ENCODE measurements at places on chromosomes 12 and 14.

- DNase-seq: no peak
Observed at GRCh38 chr14:86027144-86027543, 497.2 kb downstream of the FLRT2 start.

DNA sequence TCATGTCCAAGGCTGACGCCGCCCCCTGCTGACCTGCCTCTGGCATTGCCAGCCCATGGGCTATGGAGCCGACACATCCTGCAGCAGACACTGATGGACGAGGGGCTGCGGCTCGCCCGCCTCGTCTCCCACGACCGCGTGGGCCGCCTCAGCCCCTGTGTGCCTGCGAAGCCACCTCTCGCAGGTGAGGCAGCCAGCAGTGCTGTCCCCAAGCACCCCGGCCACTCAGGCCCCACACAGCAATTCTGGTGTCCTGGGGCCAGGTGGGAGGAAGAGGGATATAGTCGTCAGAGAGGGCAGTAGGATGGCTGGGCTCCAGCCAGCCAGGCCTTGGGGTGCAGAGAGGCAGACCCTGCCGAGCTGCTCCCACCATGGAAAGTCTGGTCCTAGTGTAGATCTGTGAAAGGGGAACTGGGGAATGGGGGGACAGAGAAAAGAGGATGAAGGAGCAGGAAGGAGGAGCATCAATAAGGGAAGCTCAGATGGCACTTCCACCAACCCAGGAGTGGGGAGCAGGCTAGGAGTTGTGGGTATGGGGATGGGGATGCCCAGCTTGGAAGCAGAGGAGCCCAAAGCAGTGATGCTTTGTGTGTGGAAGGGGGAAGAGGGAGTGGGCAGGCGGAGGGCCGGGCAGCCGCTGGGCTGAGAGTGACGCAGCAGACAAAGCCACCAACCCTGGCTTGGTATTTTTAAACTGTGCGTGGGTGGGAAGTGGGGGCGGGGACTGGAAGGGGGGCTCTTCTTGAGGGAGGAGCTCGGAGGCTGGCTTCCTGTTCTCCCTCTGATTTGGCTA lies 4.7 kb downstream of the NAB2 start:
- peak; percentile 49 for DNase-seq

DNA sequence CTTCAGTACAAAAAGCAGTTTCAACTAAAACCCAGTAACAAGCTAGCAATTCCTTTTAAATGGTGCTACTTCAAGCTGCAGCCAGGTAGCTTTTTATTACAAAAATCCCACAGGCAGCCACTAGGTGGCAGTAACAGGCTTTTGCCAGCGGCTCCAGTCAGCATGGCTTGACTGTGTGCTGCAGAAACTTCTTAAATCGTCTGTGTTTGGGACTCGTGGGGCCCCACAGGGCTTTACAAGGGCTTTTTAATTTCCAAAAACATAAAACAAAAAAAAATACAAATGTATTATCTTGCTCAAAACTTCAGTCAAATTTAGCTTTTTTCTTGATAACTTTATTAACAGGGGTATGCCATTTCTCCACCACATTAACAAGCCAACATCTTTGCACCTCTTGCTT lies 3.6 kb upstream of the CLEC4E start:
- peak; percentile 64 for DNase-seq

DNA sequence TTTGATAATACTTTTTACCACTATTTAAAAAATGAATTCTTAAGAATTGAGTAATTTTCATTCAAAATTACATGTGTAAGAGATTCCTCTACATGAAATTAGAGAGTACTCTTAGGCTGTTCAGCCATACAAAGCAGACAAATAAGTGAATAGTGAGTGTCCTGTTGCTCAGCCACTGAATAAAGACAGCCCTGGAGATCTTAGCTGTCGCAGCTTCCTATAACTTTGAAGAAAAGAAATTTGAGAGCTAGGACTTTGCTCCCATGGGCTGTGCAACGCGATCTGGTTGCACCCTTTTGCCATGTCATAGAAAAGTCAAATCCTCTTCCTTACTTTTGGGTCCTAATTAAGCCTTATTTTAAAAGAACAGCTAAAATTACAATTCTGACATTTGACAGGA lies 40.9 kb upstream of the LRIG3 start:
- no peak for DNase-seq

GRCh38 chr14:100658181-100658886 lies 68.4 kb upstream of the DLK1 start:
- DNase-seq: no peak

DNA sequence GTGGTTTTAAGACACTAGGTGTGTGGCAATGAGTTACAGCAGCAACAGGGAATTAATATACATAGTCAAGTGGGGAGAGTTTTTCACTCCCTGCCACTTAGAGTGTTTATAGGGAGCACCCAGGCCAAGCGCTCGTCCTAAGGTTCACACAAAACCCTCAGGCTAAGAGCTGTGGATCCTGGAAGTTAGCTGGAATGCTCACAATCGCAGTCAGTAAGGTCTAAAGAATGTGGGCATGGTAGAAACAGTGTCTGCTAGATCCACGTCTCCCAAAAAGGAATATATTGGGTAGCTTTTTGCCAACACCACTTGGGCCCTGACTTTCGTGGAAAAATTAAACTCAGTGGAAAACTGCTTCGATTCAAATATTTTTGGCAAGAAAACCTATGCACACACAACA lies 36.6 kb downstream of the STAB2 start:
- DNase-seq: no peak

DNA sequence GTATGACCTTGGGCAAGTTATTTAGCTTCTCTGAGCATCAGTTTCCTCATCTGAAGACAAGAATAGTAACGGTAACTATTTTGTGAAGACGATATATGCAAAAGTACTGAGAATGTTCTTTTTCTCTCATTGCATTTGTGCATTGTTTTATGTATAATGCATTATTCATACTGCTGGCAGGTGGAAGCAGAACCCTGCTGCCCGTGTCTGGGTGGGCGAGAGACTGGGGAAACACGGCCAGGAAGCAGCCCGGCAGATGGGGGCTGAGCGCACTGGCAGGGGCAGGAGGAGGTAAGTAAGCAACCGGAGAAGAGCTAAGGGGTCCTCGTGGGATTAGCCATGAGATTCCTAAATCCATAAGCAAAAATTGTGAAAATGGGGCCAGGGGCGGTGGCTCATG lies 115.8 kb upstream of the MED13L start:
- DNase-seq: no peak

- DNase-seq: peak; percentile 85
Observed at GRCh38 chr12:1939801-1940607, 21.6 kb upstream of the CACNA2D4 start.

- no peak for DNase-seq
Observed at GRCh38 chr12:101051151-101051550, 158.9 kb downstream of the SLC5A8 start.

- DNase-seq: no peak
Observed at GRCh38 chr14:30974628-30975027, 50.8 kb upstream of the AP4S1 start.

DNA sequence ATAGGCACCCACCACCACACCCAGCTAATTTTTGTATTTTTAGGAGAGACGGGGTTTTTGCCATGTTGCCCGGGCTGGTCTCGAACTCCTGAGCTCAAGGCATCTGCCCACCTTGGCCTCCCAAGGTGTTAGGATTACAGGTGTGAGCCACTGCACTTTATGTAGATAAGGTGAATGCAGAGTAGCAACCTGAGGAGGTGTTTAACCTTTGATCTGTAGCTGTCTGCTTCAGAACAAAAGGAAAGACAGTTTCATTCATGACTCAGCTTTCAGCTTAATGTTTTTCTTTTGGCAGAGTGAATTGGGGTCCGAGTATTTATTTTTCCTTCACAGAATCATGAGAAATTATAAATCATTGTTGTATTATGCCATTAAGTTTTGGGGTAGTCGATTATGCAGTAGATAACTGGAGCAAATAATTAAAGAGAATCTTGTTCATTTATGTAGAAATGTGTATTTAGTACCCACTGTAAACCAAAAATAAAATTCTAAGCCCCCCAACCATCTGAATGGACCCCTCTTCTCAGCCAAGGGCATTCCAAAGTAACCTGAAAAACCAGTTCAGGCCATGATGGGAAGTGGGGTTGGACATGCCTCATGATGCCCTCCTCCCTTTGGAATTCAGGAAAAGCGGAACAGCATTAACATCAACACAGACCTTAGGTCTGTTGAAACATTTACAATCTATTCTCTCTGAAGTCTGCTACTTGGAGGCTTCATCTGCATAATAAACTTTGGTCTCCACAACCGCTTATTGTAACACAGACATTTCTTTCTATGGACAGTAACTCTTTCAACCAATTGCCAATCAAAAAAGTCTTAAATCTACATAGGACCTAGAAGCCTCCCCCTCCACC lies 10.7 kb upstream of the STX2 start:
- no peak for DNase-seq

DNA sequence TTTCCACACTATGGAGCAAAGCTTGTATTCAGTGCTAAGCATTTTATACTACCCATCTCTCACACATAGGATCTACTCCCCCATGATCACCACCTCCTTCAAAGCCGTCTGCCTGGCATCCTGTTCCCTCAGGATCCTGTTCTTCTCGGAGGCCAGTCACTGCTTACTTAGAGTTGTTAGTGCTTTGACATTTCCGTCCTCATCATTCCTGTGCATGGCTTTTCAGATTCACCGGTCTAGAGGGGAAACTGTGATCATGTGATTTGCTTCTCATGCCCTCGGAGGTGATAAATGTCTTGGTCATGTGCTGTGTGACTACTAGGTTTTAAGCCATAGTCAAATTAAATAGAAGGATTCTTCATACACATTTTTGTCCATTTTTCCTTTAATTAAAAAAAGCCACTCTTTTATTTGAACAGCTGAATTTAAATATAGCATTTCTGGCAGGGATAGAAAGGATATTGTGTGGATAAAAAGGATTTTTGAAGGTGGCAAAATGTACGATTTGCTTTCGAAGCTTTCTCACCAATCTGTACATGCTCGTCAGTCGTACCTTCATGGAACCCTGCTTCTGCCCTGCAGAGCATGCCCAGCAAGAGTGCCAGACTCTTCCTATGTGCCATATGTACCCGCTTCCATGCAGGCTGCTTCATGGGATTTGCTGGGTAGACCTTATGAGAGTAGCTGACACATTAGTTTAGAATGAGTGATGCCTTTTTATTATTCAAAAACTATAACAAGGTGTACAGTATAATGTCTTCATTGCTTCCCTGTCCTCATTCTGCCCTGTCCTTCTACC lies 53.3 kb downstream of the BMAL2 start:
- no peak for DNase-seq

GRCh38 chr14:59253527-59253926 lies 65.1 kb downstream of the DAAM1 start:
- DNase-seq: no peak

DNA sequence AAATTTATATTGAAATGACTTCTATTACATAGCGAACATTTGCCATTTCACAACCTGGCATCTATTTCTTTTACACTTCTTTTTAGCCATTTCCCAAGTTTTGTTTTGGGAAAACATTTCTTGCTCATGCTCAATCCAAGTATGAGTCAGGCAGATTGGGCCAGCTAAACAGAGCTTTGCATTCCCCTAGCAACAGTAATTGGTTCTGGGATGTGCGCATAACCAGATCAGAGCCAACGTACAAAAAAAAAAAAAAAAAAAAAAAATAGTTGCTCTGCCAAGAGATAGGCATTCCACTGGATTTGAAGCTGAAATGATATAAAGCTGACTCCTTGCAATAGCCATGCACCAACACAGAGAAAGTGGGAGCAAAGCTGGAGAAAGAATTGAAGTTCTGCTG lies 37.5 kb downstream of the PLCZ1 start:
- DNase-seq: no peak

- DNase-seq: no peak
Observed at GRCh38 chr12:92778525-92778924, 75.7 kb downstream of the PLEKHG7 start.

DNA sequence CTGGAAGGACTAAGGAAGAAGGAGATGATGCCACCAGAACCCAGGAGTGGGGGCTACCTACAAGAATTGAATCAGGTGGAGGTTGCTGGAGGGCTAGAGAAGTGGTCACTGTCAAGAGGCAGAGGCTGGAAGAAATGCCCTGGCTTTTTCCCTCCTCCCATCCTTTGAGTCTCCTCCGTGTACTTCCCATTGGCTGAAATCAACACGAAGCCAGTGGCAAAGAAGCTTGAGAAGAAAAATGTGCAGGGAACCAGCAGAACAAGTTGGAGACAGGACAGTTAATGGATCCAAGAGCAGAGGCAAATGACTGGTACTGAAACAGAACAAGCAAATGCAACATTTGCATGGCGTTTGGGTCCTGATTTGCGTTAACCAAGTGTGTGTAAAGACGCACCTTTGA lies 9.1 kb upstream of the FBLN5 start:
- DNase-seq: no peak

DNA sequence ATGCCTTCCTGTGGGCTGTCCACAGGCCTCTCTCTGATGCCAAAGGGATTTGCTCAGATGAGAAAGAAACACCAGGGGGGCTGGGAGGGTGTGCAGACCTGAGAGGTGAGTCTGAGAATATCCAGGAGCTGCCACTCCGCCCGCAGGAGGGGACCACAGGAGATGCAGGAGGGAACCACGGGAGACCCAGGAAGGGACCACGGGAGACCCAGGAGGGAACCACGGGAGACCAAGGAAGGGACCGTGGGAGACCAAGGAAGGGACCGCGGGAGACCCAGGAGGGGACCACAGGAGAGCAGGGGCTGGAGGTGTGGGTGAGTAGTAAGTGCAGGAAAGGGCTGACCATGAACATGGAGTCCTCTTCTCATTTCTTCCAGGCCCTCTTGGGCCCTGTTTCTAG lies 74.6 kb upstream of the SFSWAP start:
- no peak for DNase-seq

DNA sequence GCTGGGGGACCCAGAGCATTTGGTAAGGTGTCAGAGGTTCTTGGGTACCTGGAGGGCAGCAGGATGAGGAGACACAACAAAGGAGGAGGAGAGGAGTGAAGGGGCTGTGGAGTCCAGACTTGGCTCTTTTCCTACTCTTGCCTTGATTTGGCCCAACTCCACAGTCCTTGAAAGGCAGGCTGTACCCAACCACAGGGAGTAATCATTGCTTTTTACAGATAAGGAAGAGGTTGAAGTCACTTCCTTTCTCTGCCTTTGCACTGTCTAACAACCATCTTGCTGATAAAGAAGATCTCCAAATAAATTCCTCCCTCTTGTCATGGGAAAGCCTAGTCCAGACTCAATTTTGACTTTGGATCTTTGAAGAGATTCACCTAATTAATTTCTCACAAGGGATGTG lies 226.8 kb upstream of the HMGA2 start:
- no peak for DNase-seq

DNA sequence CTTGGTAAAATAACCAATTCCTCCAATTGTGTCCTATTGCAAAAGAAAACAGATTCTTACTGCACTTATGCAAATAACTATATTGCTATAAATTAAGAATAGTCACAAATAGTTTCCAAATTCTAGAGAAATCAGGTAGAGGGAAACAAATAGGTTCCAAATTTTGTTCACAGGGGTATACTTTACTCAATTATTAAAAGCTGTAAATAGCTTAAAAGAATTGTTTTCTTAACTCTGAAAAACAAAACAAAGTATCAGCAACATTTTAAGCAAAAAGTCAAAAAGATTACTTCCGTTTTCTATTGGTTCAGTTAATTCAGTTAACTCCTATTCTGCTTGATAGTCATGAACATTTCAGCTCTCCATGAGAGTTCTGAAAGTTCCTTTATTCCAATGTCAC lies 85.6 kb upstream of the PPP4R3A start:
- no peak for DNase-seq
